ENCODE measurements at places on chromosomes 2 and 18.

DNA sequence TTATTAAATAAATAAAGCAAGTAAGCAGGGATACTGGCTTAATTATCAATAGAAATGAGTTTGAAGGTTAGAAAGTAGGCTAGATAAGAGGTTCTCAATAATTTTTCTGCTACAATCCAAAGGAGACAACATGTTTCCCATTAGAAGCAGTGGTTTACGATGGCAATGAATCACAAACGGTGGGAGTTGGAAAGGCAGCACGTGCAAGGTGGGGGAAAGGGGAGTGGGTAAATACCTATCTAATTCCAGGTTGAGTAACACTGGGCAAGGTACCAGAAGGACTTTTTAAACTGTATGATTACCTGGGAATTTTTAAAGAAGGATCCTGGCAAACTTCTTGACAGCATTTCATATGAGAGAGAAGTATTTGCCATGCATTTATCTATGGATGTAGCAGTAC lies 289.9 kb downstream of the NBAS start:
- DNase-seq: no peak

DNA sequence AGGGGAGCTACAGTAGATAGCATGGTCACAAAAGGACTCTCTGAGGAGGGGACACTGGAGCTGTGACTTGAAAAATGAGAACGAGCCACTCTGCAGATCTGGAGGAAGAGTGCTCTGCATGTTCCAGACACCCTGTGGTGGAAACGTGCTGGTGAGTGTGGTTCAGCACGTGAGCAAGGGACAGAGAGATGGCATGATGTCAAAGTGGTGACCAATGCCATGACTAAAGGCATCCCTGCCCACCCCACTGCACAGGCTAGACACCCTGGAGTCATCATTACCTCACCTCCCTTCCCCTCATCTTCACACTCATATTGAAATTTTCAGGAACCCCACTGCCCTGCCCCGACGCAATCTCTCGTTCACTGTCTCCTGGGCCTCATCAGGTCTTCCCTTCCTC lies 56.5 kb downstream of the SLC4A5 start:
- DNase-seq: no peak

- DNase-seq: no peak
Measured at GRCh38 chr18:67007999-67008398, 404.1 kb upstream of the CDH19 start.

- no peak for DNase-seq
Measured at GRCh38 chr2:85797921-85798320, 44.1 kb downstream of the ATOH8 start.

- no peak for DNase-seq
Measured at GRCh38 chr18:59232309-59233016, 12.5 kb downstream of the GRP start.

DNA sequence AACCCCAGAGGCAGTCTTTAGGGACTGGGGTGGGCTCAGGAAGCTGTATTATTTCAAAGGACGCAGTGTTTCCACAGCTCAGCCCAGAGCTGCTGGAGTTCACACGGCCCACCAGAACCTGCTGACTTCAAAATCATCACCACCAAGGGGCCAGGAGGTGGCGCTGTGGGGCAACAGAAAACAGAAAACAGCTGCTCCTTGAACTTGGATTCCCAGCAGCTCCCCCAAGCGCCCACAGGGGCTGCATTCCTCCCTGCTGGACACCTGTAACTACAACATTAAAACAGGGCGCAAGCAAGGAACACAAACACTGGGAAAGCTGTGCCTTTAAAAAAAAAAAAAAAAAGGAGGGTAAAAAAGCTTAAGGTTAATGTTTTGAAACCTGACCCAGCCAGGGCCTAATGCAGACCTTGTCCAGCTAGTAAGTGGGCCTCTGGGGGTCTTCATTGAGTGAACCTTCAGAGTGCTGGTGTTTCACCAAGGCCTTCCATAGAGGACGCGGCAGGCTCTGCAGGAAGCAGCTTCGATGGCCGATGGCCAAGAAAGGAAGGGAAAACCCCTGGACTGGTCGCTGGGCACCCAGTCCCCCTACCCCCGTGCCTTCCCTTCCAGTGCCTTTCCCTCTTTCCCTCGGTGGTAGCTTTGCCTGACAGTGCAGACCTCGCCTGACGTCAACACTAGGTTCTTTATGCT lies 25.9 kb downstream of the MLPH start:
- DNase-seq: peak; percentile 87

GRCh38 chr2:102434655-102435381 lies 11.9 kb downstream of the IL18RAP start:
- no peak for DNase-seq

- DNase-seq: no peak
Measured at GRCh38 chr2:118464046-118464445, 375.8 kb downstream of the INSIG2 start.

GRCh38 chr2:241417626-241418025 lies 61.5 kb downstream of the FARP2 start:
- no peak for DNase-seq

DNA sequence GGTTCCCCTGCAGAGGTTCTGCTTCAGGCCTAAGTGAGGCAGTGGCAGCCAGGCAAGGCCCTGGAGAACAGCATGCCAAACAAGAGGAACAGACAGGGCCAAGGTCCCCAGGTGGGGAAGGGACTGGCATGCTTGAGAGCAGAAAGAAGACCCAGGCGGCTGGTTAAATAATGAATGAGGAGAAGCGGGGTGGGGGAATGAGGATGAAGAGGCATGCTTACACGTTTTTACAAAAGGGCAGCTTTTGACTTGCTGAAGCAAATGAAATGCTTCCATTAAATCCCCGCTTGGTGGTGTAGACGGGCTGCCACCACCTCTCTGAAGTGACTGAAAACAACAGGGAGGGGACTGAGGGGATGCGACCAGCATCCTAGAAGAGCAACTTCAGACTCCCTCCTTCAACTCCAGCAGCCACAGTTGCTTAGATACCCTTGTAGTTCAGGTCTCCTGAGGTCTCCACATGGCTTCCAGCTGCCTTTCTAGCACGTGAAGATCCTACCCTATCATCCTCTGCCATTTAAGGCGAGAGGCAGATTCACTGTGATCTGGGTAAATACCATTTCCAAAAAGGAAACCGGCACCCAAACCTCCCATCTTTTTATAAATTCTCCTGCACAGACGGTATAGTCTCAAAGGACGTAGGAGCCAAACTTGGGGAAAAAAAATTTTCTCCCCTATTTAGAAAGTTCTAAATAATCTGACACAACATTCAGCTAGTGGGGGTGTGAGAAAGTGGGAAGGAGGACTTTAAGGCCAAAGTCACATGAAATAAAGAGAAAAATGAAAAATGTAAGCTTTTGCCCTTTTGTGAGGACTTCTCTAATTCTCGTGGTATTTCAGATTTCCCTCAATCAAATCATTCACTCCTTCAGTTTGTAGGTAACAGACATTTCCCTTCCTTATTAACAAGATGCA lies 65.6 kb downstream of the CACNB4 start:
- no peak for DNase-seq

DNA sequence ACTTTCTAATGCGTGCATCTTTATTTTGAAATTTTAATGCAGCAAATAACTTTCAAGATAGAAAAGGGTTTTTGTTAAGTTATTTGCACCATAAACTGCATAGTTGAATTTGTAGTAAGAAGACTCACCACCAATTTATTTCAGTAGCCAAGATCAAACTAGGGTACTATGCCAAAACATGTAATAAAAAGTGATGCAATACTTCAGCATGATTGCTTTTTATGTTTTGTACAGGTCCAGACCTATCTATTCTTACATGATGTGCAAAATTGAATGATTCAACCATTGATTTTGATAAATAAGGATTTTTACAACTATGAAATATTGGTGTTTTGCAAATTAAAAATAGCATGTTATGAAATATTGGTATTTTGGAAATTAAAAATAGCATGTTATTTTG lies 26.7 kb downstream of the AGPS start:
- no peak for DNase-seq

- DNase-seq: no peak
Measured at GRCh38 chr2:62663920-62664795, 41.4 kb upstream of the EHBP1 start.

- no peak for DNase-seq
Measured at GRCh38 chr2:107742460-107743027, 84.1 kb upstream of the RGPD4 start.

DNA sequence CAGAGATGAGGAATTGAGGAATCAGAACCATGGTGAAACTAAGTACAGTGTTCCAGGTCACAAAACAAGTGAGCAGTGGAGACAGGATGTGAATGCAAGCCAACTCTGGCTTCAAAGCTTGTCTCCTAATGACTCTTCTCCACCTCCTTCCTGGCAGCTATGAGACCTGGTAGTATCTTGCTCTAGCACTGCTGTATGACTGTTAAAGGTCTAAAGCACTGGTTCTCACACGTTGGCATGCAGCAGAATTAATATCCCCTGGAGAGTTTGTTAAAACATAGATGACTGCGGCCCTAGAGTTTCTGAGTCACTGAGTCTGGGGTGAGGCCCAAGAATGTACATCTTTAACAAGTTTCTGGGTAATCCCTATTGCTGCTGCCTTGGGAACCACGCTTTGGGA lies 63.3 kb downstream of the SUCLG1 start:
- DNase-seq: no peak

GRCh38 chr18:38305961-38306360 lies 740.4 kb upstream of the CELF4 start:
- DNase-seq: no peak

GRCh38 chr18:5238371-5238976 lies 41.4 kb upstream of the AKAIN1 start:
- DNase-seq: peak; percentile 36

DNA sequence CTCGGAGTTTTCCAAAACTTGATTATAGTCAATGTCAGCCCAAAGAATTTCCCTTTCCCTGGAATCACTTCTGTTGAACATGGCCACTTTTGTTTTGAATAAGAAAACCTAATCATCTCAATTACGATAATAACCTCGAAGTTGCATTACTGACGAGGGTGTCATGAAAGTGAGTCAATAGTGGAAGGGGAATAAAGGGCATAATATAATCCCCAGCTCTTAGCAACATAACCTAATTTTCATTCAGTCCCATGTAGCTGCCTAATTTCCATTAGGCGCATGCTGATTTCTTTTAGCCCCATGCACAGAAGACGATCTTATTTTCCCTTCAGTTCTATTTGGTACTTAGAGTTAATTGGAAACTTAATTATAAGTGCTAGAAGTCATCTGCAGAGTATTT lies 51.1 kb upstream of the RAPH1 start:
- DNase-seq: no peak

GRCh38 chr18:61034580-61034979 lies 298.6 kb upstream of the CDH20 start:
- no peak for DNase-seq

GRCh38 chr18:59006461-59007067 lies 133.1 kb upstream of the SEC11C start:
- DNase-seq: no peak

- no peak for DNase-seq
Measured at GRCh38 chr2:133377021-133377481, 191.2 kb downstream of the NCKAP5 start.

DNA sequence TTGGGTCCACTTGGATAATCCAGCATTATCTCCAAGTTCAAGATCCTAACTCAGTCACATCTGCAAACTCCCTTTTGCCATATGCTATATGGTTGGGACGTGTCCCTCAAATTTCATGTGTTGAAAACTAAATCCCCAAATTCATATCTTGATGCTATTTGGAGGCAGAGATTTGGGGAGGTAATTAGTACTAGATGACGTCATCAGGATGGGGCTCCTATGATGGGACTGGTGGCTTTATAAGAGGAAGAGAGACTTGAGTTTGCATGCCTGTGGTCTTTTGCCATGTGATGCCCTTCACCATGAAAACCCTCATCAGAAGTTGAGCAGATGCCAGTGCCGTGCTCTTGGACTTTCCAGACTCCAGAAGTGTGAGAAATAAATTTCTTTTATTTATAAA lies 16.8 kb upstream of the SMAD4 start:
- no peak for DNase-seq

DNA sequence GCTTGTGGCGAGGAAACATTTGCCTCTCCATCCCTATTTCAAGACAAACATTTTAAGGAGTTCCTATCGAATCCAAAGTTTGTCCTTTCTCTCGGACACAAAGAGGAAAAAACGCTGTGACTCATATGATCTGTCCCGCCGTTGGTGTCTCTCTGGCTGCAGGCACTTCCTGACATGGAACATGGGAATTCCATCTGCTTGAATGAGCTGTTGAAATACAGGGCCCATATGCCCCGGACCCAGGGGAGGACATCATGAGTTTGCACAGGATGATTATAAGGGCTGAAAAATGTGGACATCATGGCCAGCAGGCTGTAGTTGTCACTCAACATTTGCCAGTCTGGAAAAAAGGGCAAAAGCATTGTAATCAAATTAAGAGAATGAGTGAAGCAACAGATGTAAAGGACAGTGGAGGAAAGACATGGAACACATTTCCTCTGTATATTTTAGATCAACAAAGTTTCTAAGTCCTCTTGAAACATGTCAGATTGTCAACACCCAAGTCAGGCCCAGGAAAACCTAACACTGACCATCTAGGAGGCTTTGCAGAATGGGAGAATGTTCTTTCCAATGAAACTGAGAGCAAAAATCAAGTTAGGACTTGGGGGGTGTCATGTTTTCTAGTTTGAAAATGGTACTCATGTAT lies 103.2 kb upstream of the SMIM21 start:
- DNase-seq: no peak

DNA sequence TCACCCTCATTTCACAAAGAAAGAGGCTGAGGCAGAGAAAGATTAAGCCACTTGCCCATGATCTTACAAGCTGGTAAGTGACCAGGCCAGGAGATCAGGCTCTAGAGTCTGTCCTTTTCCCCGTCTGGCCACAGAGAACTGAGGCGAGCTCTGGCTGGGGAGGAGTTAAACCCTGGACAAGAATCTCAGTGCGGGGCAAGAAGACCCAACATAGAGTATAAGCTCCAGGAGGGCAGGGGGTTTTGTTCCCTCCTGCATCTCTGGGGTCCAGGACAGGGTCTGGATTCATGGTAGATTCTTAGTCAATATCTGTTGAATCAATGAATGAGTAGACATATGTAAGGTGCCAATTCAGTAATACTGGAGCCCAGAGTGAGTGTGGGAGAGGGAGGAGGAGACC lies 12.9 kb upstream of the INPP5D start:
- DNase-seq: no peak

DNA sequence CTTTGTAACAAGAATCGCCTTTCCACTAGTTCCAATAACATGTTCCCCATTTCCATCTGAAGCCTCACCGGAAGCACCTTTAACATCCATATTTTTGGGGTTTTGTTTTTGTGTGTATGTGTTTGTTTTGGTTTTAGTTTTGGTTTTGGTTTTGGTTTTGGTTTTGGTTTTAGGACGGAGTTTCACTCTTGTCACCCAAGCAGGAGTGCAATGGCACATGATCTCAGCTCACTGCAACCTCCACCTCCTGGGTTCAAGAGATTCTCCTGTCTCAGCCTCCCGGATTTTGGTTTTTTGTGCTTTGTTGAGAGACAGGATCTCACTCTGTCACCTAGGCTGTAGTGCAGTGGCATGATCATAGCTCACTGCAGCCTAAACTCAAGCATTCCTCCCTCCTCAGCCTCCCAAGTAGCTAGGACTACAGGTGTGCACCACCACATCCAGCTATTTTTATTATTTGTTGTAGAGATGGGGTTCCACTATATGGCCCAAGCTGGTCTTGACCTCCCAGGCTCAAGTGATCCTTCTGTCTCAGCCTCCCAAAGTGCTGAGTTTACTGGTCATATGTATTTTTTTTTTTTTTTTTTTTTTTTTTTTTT lies 36.3 kb downstream of the TGOLN2 start:
- DNase-seq: no peak

- no peak for DNase-seq
Measured at GRCh38 chr18:28576941-28577340, 400.0 kb upstream of the CDH2 start.

GRCh38 chr18:55246278-55246677 lies 287.0 kb upstream of the CCDC68 start:
- no peak for DNase-seq

GRCh38 chr2:55111570-55112228 lies 61.4 kb upstream of the RTN4 start:
- DNase-seq: no peak

- DNase-seq: no peak
Measured at GRCh38 chr2:162839419-162839818, 852 bp upstream of the KCNH7 start.

Measured in GM13977 (cell line).